ENCODE measurements at places on chromosomes 16 and 17. TPM values are rescaled to one million over a fixed set of nuclear protein-coding genes. Genes with fewer than 3 reads are reported as not detected.

- peak; percentile 85 for DNase-seq
Measured at GRCh38 chr16:1771188-1771863, at the start of gene NME3. TSS of gene NME3 (minus strand) at chr16:1771543. CDS start at chr16:1771534, 9 bp downstream.

DNA sequence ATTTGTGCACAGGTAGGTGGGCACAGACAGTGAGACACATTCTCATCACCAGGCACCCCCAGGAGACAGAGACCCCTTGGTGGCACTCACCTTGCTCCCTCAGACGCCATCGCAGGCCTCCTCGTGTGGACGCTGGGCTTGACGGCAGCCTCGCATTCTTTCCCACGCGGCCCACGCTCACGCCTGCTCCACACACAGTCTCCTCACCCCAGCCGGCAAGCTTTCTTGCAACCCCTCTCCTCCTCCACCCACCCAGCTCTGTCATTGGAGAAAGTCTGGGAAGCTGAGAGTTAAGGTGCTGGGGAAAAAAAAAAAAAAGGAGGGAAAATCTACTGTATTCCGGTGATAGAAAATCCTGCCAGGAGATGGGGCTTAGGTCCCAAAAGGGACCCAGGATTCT lies 14.8 kb downstream of the SGCA start:
- peak; percentile 40 for DNase-seq

DNA sequence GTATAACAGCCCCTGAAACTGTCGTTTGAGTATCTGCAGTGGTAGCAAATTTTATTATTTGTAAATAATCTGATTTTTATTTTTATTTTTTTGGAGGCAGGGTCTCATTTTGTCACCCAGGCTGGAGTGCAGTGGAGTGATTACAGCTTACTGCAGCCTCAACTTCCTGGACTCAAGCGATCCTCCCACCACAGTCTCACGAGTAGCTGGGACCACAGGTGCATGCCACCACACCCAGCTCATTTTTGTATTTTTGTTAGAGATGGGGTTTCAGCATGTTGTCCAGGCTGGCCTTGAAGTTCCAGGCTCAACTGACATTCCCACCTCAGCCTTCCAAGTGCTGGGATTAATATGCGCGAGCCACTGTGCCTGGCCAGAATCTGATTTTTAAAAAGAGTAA lies 2.8 kb downstream of the NDEL1 start:
- DNase-seq, result no peak

The PDPR gene
- total RNA-seq, result 8.6 TPM

GRCh38 chr16:72727565-72727964 lies 320.4 kb downstream of the ZFHX3 start:
- no peak for DNase-seq

The TMC7 gene
- total RNA-seq, result 0.25 TPM

DNA sequence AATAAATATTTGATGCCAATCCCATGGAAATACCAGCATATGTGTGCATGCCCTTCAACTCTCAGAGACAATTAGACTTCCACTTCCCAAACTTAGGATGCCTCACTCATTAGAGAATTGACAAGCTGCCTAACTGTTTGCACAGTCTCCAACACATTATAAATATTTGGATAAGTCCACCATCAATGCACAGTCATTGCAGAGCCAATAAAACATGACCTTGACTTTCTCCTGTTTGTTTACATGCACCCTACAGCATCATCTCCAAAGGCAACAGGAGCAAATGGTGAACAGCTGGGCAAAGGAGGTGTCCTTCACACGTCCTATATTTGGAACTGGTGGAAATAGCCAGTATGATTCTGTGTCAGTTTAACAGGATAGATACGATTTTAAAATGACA lies 804.4 kb upstream of the RBFOX1 start:
- no peak for DNase-seq

- DNase-seq, result no peak
Measured at GRCh38 chr17:75672011-75672410, 4.9 kb downstream of the SAP30BP start.

The ABCA8 gene
- total RNA-seq, result 8.0 TPM

The MT1E gene
- total RNA-seq, result 178 TPM

The TVP23A gene
- not detected for total RNA-seq

The KRT28 gene
- not detected for total RNA-seq

The PPL gene
- total RNA-seq, result 1.2 TPM

GRCh38 chr16:200388-200787 lies 20.1 kb downstream of the HBQ1 start:
- DNase-seq, result peak; percentile 91

GRCh38 chr17:37831986-37832385 lies 87.1 kb upstream of the HNF1B start:
- no peak for DNase-seq

- DNase-seq, result no peak
Measured at GRCh38 chr16:12752159-12752558, 51.5 kb downstream of the CPPED1 start.

The SGSH gene
- total RNA-seq, result 21.2 TPM

The C17orf78 gene
- not detected for total RNA-seq

The MYH11 gene
- not detected for total RNA-seq

The METTL2A gene
- 22.4 TPM for total RNA-seq

The KRT27 gene
- total RNA-seq, result not detected

- DNase-seq, result no peak
Measured at GRCh38 chr17:39916918-39917317, 1.5 kb downstream of the GSDMB start.
